CD4-positive, alpha-beta T cell (primary cell): ENCODE measurements at places on chromosomes 6 and 20.

GRCh38 chr6:165768961-165769360 is 105.9 kb upstream of the PDE10A start:
- no peak for DNase-seq
- no peaks in the 10 kb centered on the region for H3K4me1 ChIP-seq
- no peaks in the 10 kb centered on the region for H3K27me3 ChIP-seq
- no peaks in the 10 kb centered on the region for H3K36me3 ChIP-seq

DNA sequence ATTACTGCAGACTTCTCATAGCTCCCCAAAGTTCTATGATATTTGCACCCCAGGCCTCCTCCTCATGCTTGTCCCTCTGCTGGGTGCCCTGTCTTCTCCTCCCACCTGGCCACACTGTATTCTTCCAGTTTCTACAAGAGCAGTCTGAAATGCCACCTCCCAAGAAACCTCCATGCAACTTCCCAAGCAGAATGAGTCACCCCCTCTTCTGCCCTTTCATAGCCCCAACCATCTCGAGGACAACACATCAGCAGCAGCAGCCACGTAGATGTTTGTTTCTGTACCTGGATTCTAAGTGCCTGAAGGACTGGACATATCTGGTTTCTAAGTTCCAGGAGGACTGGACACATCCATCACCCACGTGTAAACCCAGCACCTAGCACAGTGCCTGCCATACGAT is 6.6 kb upstream of the ULBP2 start:
- no peak overlapping the region for H3K4me3 ChIP-seq
- no peak overlapping the region for H3K27ac ChIP-seq
- peaks cover 22% of the 10 kb centered on the region for H3K4me1 ChIP-seq
- DNase-seq = no peak
- H3K27me3 ChIP-seq = peaks cover 59% of the 10 kb centered on the region
- no peaks in the 10 kb centered on the region for H3K36me3 ChIP-seq

DNA sequence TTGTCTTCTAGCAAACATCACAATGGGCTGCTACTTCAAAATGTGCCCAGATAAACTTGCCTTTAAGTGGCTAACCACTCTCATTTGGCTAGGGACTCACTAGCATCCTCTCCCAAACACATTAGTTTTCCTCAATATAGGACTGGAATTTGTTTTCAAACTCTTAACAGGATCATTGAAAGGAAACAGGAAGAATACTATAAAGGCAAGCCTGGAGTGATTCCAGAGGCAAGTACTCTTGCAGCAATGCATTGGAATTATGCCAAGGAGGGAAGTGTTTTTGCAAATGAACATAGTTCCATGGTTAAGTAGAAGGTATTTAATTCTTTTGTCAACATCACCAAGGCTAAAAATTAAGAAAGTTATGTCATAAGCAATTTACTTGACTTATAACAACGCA is 12.2 kb downstream of the EPHA7 start:
- no peaks in the 10 kb centered on the region for H3K4me1 ChIP-seq
- no peak for DNase-seq
- H3K36me3 ChIP-seq = no peaks in the 10 kb centered on the region

GRCh38 chr6:11161031-11161956 is 49.8 kb upstream of the ERVFRD-1 start:
- no peaks in the 10 kb centered on the region for H3K27me3 ChIP-seq
- no peak overlapping the region for H3K4me3 ChIP-seq
- no peak for DNase-seq
- H3K27ac ChIP-seq = no peak overlapping the region

DNA sequence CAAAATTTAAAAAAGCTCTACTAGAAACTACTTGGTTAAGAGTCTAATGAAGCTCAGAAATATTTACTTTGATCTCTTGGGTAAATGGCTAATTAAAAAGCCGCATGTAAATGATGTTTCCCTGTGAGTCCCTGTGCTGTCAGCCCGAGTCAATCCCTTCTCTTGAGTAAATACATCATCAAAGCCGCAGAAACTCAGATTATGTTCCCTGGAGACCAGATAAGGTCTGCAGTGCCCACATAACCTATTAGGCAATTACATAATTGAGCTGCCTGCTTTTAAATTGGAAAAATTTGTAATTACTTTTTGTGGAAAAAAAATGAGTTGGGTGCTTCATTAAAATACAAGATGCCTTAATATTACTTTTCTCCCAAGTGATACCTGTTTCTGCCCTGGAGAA is 83.1 kb downstream of the KIZ start:
- no peaks in the 10 kb centered on the region for H3K27me3 ChIP-seq
- no peak for DNase-seq
- H3K36me3 ChIP-seq = peaks cover 12% of the 10 kb centered on the region
- H3K4me1 ChIP-seq = no peaks in the 10 kb centered on the region

DNA sequence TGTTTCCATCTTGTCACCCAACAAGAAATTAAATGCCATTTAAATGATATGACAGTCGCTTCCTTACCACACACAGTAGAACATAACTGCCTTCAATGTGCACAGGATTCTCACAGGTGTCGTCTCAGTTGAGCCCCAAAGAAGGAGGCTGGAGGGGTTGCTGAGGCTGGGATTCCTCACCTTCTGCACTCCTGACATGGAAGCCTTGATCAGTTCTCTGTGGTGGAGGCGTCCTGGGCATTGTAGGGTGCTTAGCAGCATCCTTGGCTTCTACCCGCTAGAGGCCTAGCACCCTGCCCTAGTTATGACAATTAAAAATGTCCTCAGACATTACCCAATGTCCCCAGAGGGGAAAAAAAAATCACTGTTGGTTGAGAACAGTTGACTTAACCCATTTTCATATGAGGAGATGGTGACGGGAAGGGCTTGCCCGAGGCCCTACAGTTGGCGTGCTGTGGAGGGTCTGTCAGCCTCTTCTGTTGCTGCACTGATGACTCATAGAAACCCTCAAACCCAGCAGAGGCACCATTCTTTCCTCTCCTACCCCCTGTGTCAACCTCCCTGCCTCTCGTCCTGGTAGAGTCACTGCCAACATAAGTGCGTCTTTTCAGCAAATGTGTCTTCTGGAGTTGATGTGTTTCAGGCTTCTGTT is 19.3 kb upstream of the ZNF831 start:
- H3K36me3 ChIP-seq = no peaks in the 10 kb centered on the region
- H3K27ac ChIP-seq = peak overlapping the region; percentile 20
- no peaks in the 10 kb centered on the region for H3K27me3 ChIP-seq
- peak; percentile 52 for DNase-seq
- H3K4me3 ChIP-seq = no peak overlapping the region
- H3K4me1 ChIP-seq = peaks cover 57% of the 10 kb centered on the region

DNA sequence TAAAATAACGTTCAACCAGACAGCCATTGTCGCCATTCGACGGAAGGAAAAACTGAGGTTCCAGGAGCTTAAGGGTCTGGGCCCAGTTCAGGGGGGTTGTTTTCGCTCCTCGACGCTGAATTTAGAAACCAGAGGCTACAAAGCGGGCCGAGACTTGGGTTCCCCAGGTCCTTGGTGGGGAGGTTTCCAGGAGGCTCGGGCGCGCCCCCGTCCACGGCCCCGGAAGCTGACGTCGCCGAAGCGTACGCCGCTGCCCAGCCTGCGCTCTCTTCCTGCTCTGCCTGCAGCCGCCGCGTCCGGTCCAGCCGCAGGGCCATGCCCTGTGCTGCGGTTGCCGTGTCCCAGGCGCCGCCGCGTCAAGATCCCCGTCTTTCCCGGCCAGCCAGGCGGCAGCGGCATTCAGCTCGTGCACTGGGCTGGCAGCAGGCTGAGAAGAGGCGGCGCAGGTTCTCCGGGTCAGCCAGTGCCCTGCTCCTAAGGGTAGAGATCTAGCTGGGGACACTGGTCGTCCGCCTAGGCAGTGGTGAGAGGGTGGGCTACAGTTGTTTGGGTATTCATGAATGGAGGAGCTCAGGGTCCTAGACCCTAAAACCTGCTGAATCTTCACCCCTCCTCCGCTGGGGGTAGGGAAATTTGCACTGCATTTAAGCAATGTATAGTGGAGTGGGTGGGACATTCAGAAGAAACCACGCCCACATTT is 901 bp upstream of the TRIM26 start:
- peak overlapping the region; percentile 98 for H3K27ac ChIP-seq
- DNase-seq = peak; percentile 70
- H3K4me3 ChIP-seq = peak overlapping the region; percentile 90
- no peaks in the 10 kb centered on the region for H3K27me3 ChIP-seq
- peaks cover 37% of the 10 kb centered on the region for H3K4me1 ChIP-seq

DNA sequence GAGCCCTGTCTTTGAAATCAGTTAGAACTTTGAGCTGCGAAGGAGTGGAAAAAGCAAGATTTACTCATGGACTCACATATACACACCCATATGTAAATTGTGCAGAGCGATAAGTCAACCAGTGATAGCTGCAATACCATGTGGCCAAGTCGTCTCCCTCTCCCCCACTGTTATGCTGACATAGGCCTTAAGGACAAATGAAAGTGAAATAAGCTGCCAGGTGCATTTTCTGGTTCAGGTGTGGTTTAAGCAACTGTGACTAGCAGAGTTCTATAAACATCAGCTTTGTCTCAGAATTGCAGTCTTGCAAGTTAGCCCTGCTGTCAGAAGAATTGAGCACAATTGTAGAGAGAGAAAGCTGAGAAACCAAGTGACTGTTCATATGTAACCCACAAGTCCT is 9.6 kb downstream of the FAM83B start:
- no peaks in the 10 kb centered on the region for H3K36me3 ChIP-seq
- H3K4me1 ChIP-seq = no peaks in the 10 kb centered on the region
- H3K4me3 ChIP-seq = no peak overlapping the region

DNA sequence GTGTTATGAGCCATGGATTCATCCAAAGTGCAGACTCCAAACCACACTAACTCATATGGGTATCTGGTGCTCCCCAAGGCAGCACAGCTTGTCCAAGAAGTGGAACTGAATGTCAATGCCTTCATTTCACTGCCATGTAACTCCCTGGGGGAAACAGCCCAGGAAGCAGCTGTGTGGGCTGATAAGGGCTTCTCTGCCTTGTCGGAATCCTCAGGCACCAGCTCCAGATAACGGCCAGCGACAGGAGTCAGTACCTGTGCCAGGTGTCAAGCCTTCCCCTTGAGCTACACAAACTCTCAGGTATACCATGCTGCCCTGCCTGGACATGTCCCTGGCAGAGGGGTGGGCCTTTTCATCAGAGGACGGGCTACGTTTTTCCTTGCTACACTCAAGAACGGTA is 751.9 kb upstream of the CHD6 start:
- no peak overlapping the region for H3K4me3 ChIP-seq
- no peak for DNase-seq
- no peaks in the 10 kb centered on the region for H3K4me1 ChIP-seq
- H3K27ac ChIP-seq = no peak overlapping the region
- H3K36me3 ChIP-seq = no peaks in the 10 kb centered on the region

DNA sequence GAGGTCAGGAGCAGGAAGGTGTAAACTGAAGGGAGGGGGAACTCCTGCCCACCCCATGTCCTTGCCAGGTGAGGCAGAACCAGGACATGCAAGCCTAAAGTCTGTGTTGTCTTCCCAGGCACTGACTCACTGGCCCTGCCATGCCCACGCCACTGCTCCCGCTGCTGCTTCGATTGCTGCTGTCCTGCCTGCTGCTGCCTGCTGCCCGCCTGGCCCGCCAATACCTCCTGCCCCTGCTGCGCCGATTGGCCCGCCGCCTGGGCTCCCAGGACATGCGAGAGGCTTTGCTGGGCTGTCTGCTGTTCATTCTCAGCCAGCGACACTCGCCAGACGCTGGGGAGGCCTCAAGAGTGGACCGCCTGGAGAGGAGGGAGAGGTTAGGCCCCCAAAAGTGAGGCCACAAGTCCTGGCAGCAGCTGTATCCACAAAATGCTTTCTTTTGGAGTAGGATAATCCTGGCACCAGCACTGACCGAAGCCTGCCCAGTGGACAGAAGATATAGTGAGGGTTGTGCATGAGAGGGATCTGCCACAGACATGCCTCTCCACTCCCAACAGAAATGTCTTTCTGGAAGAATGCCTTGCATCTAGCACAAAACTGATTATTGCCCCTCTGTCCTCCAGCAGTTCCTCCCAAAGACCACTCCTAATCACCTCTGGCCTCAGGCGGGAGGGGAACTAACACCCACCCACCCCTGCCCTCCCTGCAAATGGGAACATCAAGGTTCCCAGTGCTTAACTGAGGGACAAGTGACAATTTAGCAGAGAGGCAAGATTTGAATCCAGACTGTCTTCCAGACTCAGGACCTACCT is 812 bp downstream of the MYMX start:
- H3K27me3 ChIP-seq = peaks cover 7% of the 10 kb centered on the region
- H3K27ac ChIP-seq = no peak overlapping the region
- DNase-seq = no peak
- H3K4me3 ChIP-seq = no peak overlapping the region

GRCh38 chr6:49205526-49205925 is 257.5 kb downstream of the MMUT start:
- H3K4me3 ChIP-seq = no peak overlapping the region
- H3K36me3 ChIP-seq = no peaks in the 10 kb centered on the region
- H3K4me1 ChIP-seq = no peaks in the 10 kb centered on the region

DNA sequence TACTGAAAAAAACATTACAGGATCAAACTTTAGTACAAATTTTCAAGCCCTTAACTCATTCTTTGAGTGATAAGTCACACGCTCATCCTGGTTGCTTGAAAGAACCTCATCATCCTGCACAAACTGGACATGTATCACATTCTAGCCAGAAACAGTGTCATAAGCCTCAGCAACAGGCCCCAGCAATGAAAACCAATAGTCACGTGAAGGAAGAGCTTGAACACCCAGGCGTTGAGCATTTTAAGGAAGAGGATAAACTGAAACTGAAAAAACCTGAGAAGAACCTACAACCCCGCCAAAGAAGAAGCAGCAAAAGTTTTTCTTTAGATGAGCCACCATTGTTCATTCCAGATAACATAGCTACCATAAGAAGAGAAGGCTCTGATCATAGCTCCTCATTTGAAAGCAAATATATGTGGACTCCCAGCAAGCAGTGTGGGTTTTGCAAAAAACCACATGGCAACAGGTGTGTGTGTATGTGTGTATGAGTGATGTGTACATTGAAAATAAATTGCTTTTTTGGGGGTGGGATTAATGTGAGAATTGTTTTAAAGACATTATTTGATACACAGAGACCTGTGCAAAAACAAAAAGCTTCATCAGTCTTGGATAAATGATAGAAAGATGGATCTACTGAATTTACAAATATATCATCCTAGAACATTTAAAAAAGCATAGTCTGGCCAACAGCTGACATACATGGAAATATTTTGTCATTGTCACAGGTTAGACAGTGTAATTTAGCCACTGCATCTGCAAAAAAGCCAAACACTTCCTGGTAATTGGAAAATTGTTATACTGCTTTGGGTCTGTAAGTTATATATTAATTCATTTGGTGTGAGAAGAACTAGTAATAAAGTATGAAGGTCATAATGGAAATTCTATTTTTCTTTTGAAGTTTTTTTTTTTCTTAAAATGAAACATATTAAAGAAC is 50.1 kb downstream of the PHF3 start:
- no peaks in the 10 kb centered on the region for H3K27me3 ChIP-seq
- peaks cover 34% of the 10 kb centered on the region for H3K36me3 ChIP-seq
- H3K4me3 ChIP-seq = no peak overlapping the region
- no peak overlapping the region for H3K27ac ChIP-seq
